ENCODE measurements at places on chromosomes 5 and 9.

- H3K4me3 ChIP-seq = no peak overlapping the region
- H3K27ac ChIP-seq = no peak overlapping the region
- H3K4me1 ChIP-seq = no peaks in the 10 kb centered on the region
Measured at GRCh38 chr9:81633952-81634854, 55.1 kb downstream of the TLE1 start.

DNA sequence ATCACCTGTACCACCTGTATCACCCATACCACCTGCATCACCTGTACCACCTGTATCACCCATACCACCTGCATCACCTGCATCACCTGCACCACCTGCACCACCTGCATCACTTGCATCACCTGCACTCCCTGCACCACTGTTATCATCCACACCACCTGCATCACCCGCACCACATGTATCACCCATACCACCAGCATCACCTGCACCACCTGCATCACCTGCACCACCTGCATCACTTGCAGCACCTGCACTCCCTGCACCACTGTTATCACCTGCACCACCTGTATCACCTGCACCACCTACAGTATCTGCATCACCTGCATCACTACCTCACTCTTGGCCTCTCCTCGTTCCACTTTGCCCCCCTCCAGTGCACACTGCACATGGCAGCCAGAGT, 63.2 kb upstream of the CKMT2 start:
- H3K27ac ChIP-seq = no peak overlapping the region
- H3K4me1 ChIP-seq = no peaks in the 10 kb centered on the region
- H3K36me3 ChIP-seq = no peaks in the 10 kb centered on the region
- no peak for DNase-seq
- H3K27me3 ChIP-seq = no peaks in the 10 kb centered on the region
- no peak overlapping the region for H3K4me3 ChIP-seq

DNA sequence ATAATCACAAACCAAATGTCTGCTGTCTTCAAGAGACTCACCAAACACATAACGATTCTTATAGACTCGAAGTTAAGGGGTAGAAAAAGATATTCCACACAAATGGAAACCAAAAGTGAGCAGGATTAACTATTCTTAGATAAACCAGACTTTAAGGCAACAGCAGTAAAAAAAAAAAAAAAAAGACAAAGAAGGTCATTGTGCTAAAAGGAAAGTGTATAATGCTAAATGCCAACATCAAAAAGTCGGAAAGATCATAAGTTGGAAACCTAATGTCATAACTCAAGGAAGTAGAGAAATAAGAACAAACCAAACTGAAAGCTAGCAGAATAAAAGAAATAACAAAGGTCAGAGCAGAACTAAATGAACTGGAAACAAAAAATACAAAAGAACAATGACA, 714.6 kb downstream of the SEMA5A start:
- no peak overlapping the region for H3K27ac ChIP-seq
- H3K4me1 ChIP-seq = no peaks in the 10 kb centered on the region
- no peaks in the 10 kb centered on the region for H3K27me3 ChIP-seq
- no peak overlapping the region for H3K4me3 ChIP-seq
- no peak for DNase-seq

- no peaks in the 10 kb centered on the region for H3K27me3 ChIP-seq
- no peaks in the 10 kb centered on the region for H3K36me3 ChIP-seq
- H3K27ac ChIP-seq = no peak overlapping the region
- H3K4me1 ChIP-seq = peaks cover 17% of the 10 kb centered on the region
Measured at GRCh38 chr9:70569070-70569772, 154.8 kb upstream of the KLF9 start.

Data from CD4-positive, alpha-beta T cell (primary cell).